ENCODE measurements at places on chromosomes 1 and 21. TPM values are rescaled to one million over a fixed set of nuclear protein-coding genes. Genes with fewer than 3 reads are reported as not detected.

DNA sequence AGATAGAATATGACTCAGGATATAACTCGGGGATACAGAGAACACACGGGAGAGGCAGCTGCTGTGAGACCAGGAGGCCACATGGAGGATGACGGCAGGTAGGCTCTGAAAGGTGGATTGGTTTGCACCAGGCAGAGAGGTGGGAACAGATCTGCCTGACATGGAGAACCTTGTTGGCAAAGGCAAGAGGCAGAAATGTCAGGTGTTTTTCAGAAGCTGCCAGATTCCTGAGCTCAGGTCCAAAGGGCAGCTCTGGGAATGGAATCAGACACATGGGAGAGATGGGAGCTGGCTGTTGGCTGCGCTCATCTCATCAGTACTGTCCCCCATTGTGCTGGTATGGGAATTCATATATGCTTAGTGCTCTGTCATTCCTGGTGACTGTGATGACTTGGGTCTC lies 19.2 kb downstream of the SYT6 start:
- no peak for DNase-seq

The CD84 gene
- total RNA-seq, result not detected

GRCh38 chr1:3314491-3315381 lies 139.7 kb upstream of the ARHGEF16 start:
- peak; percentile 73 for DNase-seq

The RPS6KA1 gene
- total RNA-seq, result 6.9 TPM

The PLA2G2A gene
- not detected for total RNA-seq

DNA sequence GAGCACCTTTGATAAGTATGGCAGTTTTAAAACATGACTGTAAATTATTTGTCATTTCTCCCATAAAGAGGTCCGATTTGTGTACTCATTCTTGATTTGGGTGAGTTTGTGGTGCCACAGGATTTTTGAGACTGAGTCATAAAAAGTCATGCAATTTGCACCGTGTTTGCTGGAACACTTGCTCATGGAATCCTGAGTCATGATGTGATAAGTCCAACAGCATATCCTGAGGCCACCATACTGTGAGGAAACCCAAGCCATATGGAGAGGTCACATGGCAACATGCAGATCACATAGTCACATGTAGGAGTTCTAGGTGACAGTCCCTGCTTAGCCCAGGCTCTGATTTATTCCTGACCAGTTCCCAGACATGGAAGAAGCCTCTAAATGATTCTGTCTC lies 40.8 kb upstream of the PRRX1 start:
- DNase-seq, result peak; percentile 85

GRCh38 chr1:196423612-196424011 lies 184.6 kb downstream of the KCNT2 start:
- peak; percentile 45 for DNase-seq

- DNase-seq, result no peak
Measured at GRCh38 chr1:81978945-81979344, 178.2 kb downstream of the ADGRL2 start.

The PIGM gene
- 6.0 TPM for total RNA-seq

The KCNK1 gene
- 2.6 TPM for total RNA-seq

GRCh38 chr1:220748936-220749335 lies 814 bp downstream of the MTARC2 start:
- DNase-seq, result no peak

DNA sequence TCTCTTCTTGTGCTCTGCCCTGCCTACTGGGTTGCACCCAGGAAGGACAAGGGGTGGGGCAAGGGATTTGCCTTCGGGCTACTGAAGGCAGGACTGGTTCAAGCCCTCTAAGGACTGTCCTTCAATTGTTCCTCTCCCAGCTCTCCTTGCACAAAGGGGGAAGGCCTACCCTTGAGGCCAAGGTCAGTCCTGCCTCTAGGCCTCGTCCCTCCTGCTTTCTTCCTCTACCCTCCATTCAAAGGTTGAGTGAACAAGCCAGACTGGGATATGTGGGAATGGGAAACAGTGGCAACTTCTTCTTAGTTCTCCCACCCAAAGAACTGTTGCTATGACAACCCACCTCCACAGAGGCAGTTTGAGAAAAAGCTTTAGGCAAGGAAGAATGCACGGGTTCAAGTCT lies 2.7 kb downstream of the LURAP1 start:
- no peak for DNase-seq

The CELA2A gene
- total RNA-seq, result not detected

GRCh38 chr1:243345205-243345604 lies 89.4 kb downstream of the SDCCAG8 start:
- DNase-seq, result peak; percentile 13

DNA sequence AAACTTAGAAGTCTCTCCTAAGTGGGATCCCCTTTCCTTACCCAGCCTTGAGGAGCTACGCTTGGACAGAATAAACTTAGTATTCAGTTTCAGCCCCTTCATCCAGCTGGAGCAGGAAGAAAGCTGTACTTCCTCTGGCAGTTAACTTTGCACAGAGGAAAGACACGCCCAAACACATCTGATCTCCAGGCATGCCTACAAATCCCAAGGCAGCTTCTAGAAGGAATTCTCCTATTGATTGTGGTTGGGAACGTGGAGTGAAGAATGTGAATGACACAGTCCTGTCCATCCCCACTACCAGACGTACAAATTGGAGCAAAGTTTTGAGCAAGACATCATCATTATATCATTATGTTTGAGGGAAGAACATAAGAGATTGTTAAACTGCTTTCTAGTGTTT lies 6.6 kb upstream of the AK4 start:
- DNase-seq, result no peak

DNA sequence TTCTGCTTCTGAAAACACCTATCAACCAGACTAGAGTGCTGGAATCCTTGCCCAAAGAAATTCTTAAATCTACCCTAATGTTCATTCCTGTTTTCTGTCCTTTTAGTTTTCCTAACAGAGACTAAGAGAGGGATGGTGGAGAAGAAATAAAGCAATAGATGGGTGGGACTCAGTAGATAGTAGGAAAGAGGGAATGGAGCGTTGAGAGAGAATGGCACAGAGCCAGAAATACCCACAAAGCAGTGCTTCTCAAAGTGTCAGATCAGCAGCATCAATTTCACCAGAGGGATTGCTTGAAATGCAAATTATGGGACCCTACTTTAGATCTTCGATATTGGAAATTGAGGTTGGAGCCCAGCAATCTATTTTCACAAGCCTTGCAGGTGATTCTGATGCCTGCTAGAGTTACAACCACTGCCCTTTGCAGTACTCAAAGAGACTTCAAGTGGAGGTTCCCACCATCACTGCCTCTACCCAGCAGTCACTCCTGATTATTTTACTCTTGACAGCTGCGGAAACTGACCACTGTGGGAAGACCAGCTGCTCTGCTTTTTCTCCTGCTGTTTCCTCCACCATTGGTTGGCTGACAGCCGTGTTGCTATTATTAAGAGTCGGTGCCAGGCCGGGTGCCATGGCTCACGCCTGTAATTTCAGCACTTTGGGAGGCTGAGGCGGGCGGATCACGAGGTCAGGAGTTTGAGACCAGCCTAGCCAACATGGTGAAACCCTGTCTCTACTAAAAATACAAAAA lies 11.4 kb upstream of the PRPF3 start:
- no peak for DNase-seq

GRCh38 chr1:67371681-67372080 lies 58.5 kb downstream of the SERBP1 start:
- DNase-seq, result peak; percentile 61

The SPATA46 gene
- not detected for total RNA-seq

The EPHB2 gene
- 9.7 TPM for total RNA-seq

DNA sequence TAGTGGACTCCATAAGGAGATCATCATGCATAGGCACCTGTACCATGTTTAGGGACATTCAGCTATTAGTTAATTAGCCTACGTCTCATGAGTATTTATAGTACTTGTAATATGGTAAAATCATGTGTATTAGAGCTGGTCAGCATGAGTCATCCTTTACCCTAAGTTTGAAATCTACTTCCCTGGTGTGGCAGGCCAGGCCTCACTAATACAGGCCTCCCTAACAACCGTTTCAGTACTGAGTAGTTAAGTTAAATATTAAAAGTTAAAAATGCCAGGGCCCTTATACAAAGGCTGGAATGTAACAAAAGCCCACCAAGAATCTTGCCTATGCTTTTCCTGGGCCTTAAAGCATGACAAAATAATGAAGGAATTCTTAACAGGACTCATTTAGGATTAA lies 356.3 kb upstream of the DPYD start:
- DNase-seq, result peak; percentile 63

- peak; percentile 7 for DNase-seq
Measured at GRCh38 chr1:57474137-57474750, 50.4 kb upstream of the DAB1 start.

- no peak for DNase-seq
Measured at GRCh38 chr21:41651830-41652229, 115.0 kb downstream of the RIPK4 start.

Measured in fibroblast of villous mesenchyme (primary cell).